ENCODE measurements at places on chromosomes 3 and 15. TPM values are rescaled to one million over a fixed set of nuclear protein-coding genes. Genes with fewer than 3 reads are reported as not detected.
A peak's percentile ranks its signal among the peaks of the same experiment; 100 is the strongest.

DNA sequence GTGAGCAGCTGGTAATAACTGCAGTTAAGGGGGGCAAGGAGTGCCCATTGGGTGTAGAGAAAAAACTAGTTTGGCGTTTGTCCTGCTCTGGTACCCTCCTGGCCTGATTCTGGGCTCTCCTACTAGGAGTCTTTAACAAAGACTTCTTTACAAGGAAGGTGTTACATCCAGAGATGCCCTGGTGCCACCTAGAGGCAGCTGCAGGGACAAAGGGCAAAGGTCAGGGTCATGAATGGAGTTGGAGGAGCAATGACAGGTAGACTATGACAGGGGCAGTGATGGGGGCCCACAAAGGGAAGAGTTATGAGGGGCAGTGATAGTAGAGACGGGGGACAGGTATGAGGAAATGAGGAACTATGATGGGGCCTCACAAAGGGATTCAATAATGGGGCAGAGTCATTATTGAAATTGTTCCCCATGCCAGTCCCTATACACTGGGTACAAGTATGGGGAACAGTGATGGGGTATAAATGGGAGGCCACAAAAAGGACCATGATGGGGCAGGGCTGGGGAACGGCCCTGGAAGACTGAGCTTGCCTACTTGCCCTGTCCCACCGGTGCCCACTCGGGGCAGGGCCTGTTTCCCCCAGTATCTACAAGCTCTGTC is 7.9 kb downstream of the CCDC71 start:
- DNase-seq, result no peak

DNA sequence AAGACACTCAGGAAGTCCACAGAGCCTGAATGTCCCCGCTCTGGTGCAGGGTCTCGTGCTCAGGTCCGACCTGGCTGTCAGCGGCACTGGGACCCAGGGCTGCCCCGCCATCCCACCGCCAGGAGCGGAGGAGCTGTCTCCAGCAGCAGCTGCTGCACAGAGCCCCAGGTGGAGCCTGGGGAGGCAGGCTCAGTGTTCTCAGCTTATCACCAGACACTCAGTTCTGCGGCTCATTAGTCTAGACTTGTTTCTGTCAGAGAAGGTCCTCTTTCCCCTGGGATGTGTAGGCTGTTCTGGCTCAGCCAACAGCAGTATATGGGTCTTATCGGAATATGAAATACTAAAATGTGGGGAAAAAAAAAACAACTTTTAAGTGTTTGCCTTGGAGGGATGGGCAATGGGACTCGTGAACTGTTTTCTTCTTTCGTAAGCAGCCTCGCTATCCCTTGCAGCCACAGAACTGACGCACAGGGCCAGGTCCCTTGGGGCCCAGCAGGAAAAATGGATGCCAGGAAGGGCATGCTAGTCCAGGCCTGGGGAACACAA is 75.9 kb downstream of the KLF13 start:
- no peak for DNase-seq

- DNase-seq, result no peak
Observed at GRCh38 chr3:190534986-190535385, 21.1 kb downstream of the IL1RAP start.

DNA sequence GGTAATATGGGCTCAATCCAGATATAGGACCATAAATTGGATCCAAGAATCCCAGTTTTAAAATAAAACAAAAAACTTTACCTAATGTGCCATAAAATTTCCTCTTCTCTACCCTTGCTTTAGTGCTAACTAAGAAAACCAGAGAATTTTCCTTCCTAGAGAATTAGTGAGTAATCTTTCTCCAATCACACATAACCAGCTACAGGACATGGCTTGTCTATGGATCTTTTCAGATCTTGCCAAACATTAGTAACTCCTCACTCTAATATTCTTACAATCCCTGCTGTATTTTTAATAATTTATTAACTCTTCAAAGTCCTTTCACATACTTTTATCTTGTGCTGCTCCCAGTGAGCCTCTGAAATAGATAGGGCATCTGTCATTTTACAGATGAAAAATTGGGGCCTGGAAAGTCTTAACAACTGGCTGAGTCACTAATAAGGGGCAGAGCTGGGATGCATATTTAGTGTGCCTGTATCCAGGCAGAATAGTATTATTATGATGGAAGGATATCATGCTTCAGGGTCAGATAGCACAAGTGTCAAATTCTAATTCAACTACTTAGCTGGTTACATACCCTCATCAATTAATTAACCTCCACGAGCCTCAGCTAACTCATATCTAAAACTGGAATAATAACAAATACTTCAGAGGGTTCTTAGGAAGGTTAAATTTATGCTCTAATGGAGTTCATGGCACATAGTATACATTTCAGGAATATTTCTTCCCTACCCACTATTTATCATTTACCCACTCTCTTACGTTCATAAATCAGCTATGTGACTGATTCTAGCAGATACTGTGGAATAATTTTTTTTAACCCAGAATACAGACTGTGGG is 5.6 kb downstream of the ZBED2 start:
- DNase-seq, result peak; percentile 74

GRCh38 chr3:127670761-127671522 is 1.8 kb upstream of the ABTB1 start:
- no peak for DNase-seq

DNA sequence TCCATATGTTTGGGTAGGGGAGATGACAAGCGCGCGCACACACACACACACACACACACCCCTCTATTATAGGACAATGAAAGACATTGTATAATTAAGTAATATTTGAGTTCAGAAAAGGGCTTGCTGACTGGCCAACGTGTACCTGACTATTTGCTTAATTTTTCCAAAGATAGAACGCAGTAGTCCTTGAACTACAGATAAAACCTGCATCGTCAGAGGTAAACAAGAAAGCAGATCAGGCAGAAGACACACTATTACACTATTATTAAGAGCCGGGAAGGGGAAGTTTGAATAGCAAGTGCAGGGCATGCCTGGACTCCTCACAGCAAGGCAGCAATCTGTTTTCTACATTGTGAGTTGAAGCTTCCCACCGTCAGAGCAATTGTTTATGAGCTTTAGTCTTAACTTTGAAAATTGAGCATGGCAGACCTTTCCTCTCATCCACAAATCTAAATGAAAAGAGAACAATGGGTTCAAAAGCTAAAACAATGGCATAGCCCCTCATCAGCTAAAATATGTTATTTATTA is 427.7 kb downstream of the GABRG3 start:
- no peak for DNase-seq

- no peak for DNase-seq
Observed at GRCh38 chr15:96888764-96889163, 558.3 kb downstream of the NR2F2 start.

- DNase-seq, result peak; percentile 76
Observed at GRCh38 chr15:40847223-40847961, 3.5 kb downstream of the SPINT1 start.

GRCh38 chr3:56800130-56800831 is 1.5 kb downstream of the ARHGEF3 start:
- no peak for DNase-seq

- no peak for DNase-seq
Observed at GRCh38 chr3:89586676-89587075, 479.3 kb downstream of the EPHA3 start.

DNA sequence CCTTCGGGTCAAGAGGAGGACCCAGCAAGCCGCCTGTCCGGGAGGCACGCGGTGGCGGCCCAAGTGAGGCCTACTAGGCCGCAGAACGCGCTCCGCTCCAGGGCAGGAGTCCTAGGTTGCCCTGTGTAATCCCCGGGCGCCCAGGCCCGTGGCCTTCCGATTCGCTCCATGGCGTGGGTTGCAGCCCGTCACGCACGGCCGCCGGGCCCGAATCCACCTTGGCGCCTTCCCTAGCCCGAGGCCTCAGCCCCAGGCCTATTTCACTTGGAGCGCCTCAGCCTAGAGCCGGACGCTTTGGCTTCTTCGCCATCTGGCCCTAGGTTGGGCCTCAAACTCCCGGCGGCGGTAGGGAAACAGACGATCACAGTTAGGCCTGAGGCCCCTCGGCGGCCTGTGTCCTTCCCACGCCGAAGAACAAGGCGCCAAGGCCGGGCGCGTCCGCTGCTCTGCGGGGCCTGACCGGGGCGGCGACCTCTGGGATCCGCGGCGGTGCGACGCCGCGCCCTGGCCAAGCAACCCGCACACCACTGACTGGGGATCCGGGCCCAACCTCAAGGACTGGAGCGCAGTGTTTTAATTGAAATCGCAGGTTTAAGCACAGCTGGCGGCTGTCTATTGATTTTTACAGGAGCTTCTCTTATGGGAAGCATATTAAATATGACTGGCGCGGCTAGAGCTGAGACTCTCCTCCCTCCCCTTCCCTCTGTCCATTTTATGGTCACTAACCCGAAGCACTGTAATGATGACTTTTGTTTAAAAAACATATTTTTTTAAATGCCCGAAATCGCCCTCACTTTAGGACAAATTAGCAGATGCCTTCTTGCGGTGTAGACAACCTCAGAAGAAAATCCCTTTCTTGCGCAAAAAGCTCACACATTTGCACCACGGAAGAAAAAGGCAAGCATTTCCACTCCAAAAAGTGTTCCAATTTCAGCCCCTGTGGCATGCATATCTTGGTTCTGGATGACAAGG is 3.8 kb upstream of the FEZF2 start:
- no peak for DNase-seq

DNA sequence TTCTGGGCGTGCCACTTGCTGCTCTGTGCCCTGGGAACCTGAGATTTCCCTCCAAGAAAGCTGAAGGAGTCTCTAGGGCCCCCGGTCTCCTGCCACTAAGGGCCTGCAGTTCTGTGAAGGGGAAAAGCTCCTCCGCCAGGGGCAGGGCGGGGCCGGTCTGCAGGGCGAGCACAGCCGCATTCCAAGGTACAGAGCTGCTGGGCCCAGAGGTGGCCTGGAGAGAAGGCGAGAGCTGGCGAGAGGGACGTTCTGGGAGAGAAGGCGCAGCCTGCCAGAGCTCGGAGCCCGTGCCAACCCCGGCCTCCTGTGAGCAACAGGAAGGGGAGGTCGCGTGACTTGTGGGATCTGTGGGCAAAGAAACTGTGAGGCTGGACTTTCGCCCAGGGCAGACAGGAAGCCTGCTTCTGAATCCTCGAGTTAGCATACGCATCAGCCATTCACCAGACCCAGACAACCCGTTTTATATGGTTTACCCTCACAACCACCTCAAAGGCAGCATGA is 500.4 kb downstream of the SHQ1 start:
- no peak for DNase-seq

GRCh38 chr15:89007989-89008388 is 80.3 kb upstream of the ABHD2 start:
- no peak for DNase-seq

DNA sequence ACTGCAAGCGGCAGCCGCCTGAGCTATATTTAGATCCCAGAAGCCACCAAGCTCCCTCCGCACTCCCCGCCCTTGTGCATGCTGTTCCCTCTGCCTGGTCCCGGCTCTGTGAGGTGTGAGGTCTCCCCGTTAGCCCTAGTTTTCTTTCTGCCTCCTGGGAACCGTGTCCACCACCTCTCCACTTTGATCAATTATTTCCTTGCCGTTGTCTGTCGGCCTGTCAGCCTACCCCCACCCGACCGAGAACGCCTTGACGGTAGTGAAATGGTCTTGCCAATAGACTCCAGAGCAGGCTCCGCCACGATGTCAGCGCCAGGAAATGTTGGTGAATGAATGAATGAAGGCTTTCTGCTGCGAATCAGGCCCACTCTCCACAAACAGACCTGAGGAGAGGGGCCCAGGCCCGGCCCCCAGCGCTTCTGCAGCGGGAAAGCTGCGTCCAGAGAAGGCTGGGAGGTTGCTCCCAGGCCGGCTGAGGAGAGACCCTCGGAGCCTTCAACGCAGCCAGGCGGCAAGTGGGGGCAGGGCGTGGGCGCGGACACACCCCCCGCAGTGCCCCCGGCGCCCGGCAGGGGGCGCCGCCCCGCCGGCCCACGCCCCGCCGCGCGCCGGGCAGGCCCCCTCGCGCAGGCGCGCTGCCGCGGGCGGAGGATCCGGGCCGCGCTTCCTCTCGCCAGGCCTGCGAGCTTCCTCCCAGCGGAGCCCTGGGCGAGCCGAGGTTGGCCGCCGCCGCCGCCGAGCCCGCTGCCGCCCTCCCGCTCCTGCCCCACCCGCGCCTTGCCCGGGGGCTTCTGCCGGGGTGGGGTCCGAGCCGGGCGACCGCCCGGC is at the start of gene CSK:
CSK (plus strand) TSS at position 650 of the 828 bp plus-strand sequence. CDS start 16,218 bp downstream, outside the sequence.
- DNase-seq, result peak; percentile 22

GRCh38 chr3:80355144-80355543 is 587.3 kb upstream of the ROBO1 start:
- no peak for DNase-seq

- no peak for DNase-seq
Observed at GRCh38 chr15:66725464-66725785, 23.4 kb downstream of the SMAD6 start.

DNA sequence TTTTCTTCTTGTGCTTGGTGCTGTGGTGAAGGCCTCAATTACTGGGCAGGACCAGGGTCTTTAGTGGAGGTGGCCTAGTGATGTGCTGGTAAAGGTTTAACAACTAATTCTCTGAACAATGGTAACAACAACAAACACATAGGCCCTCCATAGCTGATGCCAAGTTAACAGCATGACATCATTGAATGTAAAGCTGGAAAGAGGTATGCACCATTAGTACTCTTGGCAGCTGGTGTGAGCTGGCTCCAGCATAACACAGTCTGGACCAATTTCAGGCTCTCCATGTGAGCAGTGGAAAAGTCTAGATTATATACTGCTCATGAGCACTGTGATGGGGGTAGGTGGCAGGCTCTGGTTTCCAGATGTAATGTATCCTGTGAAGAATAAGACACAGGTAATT is 61.8 kb downstream of the SLC7A14 start:
- DNase-seq, result no peak

GRCh38 chr15:74050127-74050526 is 32.2 kb downstream of the GOLGA6A start:
- no peak for DNase-seq

- no peak for DNase-seq
Observed at GRCh38 chr3:9222956-9223639, 26.3 kb downstream of the SRGAP3 start.

DNA sequence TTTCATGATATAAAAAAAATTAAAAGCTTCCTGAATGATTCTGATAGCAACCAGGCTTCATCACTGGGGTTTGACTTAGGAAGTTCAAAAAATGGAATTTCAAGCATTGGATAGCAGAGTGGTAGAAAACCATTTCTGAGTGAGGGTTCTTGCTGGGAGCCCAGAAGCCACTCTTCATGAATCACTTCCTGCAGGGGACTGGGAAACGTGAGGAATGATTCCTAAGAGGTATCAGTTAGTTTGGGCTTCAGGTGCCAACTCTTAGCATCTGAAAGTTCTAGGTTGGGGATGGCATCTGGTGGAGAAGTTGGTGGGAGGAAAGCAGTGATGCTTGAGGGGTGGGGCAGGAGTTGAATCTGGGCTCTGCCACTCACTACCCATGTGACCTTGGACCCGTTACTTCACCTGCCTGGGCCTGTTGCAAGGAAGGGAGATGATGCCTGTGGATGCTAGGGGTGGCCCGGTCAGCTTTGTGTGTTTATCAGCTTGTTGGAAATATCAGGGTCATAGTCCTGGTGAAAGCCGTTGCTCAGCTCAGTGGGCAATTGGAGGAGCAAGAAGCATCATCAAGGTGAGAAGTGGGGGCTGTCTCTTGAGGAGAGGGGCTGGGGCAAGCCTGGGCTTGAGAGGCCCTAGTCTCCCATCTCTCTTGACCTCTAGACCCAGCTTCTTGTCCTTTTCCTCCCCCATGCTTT is 37.0 kb upstream of the TNFAIP8L3 start:
- no peak for DNase-seq

FILIP1L gene
- not detected for total RNA-seq

SEMA3F gene
- total RNA-seq, result 36.1 TPM

MOBP gene
- total RNA-seq, result not detected

SAXO2 gene
- total RNA-seq, result not detected

HYPK gene
- 3.8 TPM for total RNA-seq

CD200 gene
- total RNA-seq, result not detected

ERICH6 gene
- not detected for total RNA-seq

CLDN16 gene
- 15.8 TPM for total RNA-seq

ATP13A5 gene
- total RNA-seq, result not detected

P2RY13 gene
- total RNA-seq, result not detected

SERINC4 gene
- total RNA-seq, result not detected
